Activated CD4-positive, alpha-beta T cell treated with anti-CD3 and anti-CD28 coated beads, Interleukin-2, amount 50 U/mL, for 16 hours (primary cell): ENCODE measurements at places on chromosomes 13 and 19.
A peak's percentile ranks its signal among the peaks of the same experiment; 100 is the strongest.

DNA sequence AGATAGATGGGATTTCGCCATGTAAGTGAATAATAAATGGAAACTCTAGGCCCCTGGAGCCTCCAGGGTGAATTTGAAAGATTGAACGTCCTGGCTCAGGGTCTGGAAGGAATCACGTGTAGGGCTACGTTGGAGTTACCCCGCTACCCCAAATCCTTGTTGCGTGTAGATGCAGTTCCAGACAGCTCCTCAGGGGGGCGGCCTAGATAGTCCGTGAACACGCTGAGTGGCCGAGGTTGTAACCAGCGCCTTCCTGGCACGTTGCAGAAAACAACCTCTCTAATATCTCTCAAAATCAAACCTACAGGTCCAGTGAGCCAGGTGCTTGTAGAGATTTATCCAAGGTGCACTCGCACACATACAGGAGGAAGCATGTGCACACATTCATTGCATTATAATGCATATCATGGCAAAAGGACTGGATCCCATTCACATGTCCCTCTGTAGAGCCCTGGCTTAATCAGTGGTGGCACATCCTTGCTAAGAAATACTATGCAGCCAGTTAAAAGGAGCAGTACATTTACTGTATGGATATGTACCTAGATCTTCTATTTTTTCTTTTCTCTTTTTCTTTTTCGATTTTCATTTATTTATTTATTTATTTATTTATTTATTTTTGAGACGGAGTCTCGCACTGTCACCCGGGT is 2.5 kb upstream of the KEAP1 start:
- DNase-seq: peak; percentile 86

DNA sequence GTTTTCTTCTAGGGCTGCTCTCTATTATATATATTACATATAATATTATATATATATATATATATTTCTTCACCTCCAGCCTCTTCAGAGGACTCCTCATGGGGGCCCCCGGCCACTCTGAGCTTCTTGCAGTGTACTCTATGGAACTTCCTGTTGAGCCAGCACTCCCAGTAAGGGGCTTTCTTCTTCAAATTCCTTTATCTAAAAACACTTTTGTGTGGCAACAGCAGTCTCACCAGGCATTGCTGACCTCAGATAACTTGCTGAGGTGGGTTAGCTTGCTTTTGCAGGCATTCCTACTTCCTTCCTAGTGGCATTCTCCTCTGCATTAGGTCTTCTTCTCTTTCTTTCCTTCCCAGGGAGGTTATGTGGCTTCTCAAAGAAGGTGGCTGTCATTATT is 381.5 kb downstream of the MYO16 start:
- DNase-seq: no peak

DNA sequence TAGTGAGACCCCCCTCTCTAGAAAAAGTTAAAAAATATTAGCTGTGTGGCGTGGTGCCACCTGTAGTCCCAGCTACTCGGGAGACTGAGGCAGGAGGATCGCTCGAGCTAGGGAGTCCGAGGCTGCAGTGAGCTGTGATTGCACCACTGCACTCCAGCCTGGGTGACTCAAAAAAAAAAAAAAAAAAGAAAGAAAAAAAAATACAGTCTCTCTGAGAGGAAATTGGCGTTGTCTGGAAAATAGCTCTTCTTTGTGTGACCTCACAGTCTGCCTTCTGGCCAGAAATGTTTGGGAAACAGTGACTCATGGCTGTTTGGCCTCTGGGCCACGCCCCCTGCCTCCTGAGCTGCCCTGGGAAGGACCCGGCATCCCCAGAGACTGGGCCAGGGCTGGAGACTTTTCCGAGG is 10.7 kb downstream of the MARCHF2 start:
- no peak for DNase-seq

- DNase-seq: no peak
Observed at GRCh38 chr19:4657262-4657661, 12.9 kb downstream of the MYDGF start.

DNA sequence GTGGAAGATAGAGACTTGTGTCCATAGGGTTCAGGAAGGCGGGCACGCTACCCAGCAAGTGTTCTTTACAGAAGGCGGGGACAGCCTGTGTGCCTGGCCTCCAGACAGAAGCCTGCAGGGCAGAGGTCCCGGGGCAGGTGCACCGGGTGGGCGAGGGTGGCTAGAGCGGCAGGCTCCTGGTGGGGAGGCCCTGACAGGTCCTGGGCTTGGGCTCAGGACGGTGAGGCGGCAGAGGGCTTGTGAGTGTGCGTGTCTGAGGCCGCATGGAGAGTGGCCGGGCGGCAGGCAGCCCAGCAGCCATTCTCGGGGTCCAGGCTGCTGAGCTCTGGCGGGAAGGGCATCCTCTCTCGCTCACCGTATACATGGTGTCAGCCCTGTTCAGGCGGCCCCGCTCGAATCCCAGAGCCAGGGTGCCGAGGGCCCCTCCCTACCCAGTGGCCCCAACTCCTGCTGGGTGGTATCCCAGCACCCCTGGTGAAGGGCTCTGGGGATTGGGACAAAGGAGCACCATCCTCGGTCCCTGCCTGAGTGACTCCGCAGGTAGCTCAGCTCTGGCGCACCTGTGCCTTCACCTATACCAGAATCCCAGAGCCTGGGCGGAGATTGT is 3.0 kb upstream of the AMH start:
- DNase-seq: no peak

DNA sequence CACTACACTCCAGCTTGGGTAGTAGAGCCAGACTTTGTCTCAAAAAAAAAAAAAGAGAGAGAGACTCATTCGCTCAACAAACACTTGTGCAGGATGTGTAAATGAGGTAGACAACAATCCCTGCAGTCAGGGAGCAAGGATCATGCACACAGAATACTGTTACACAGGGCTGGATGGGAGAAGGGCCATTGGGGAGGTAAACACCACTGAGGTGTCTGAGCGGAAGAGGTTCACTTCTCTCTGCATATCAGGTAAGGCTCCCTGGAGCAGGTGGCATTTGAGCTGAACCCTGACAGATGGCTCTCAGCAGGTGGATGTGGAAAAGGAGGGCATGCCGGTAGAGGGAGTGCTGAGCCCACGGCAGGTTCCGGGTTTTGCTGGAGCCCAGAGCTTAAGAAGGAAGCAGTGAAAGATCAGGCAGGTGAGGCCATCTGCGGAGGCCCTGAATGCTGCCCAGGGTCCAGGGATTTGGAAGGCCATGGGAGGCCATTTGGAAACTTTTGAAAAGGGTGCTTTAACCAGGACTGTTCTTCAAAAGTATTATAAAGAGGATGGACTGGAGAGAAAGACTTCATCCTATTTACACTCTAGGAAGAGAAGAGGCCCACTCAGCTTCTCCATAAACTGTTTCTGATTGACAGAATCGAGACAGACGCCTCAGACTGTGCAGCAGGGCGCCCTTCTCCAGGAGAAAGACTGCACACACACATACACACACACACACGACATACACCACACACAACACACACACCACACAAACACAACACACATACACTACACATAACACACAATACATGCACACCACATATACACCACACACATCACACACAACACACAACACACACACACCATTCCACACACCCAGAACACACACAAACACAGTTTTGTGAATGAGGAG is 199.4 kb downstream of the USP12 start:
- peak; percentile 32 for DNase-seq

DNA sequence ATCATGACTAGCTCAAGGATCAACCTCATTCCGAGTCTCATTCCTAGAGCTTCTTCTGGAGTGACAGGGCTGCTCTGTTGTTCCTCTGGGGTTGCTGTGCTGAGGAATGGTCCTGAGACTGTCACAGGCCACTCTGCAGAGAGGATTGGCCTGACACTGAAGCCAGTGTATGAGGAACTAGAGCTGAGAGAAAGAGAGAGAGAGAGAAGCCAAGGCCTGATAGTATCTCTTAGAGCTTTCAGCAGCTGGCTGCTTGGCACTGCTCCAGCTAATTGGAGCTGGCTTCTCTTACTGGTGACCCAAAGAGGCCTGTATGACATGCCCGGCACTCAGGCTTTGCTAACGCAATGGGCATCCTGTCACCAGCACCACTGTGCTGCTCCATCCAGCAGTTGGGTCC is 73.4 kb upstream of the FLT1 start:
- DNase-seq: no peak

GRCh38 chr19:4754248-4754647 is 30.6 kb upstream of the DPP9 start:
- DNase-seq: no peak

DNA sequence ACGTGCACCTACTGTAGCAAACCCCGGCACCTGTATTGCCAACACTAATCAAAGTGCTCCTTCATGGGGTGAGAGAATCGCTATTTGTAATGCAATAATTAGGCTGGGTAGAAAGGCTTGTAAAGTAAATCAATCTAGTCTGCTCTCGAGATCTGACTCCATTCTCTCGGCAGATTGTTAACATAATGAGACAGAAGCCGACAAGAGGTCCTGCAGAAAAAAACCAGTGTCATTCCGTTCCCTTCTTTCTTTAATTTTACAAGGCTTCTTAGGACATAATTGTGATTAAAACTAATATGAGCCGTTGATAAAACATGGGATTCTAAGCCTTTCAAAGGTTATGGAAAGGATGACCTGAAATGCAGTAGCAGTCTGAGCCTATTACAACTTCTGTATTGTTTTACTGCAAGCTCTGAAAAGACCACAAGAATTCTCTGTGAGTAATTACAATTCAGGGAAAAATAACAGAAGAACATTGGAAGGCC is 530.0 kb downstream of the PCDH9 start:
- DNase-seq: no peak
